ENCODE measurements at places on chromosomes 6 and 20.

GRCh38 chr6:86685230-86685797 lies 252.0 kb upstream of the HTR1E start:
- no peak for DNase-seq

GRCh38 chr6:80335121-80335531 lies 228.7 kb downstream of the BCKDHB start:
- DNase-seq, result no peak

DNA sequence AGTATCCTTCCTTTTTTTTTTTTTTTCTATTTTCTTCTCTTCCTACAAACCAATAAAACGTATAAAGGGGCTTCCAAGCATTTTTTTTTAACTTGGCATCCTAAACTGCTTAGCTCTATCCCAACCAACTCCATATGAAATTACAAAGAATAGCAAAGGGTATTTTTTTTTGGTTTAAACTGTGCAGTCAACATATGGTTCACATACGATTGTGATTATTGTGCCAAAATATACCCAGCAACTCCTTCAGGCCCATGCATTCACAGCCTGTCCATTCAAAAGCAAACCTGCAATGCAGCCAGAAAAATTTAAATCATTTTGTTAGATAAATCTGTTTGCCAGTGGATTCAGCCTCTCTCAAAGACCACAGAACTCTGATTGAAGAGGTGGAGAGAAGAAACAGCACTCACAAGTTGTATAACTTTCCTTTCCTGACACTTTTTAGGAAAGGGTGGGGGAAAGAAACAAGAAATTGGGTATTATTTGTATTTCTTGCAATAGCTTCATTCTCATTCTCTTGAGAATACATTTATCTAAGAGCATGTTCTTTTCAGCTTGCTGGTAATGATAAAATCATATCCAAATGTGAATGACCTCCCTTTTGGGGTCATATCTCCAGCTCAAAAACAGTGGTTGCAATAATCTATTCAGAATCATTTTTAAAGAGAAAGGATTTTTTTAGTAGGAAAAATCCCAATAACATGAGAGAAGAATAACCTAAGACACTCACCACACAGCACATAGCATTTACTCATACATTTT lies 701.3 kb upstream of the CHD6 start:
- no peak for DNase-seq

DNA sequence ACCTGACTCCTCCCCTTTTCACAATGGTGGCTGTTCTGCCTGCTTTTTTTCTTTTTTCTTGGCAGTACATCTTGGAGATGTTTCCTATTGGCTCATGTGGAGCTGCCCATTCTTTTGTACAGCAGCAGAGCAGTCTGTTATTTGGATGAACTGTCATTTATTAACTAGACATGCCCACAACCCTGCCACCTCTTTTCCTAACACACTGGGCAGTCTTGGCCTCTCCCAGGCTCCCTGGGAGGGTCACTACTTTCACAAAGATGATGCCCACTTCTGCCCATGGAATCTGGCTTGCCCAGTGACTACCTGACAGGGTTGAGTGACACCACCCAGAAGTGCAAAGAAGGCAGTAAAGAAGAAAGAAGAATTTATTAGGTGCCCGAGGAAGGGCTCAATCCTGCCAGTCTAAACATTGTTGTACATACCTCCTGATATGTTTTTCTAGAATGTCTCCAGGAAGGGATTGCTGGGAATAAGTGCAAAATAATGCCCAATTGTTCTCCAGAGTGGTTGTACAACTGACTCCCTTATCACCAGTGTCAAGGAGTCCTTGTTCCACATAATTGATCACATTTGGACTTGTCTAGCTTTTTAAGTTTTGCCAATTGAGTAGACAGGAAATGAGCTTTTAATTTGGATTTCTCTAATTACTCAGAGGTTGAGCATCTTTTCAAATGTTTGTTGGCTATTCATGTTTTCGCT lies 19.7 kb upstream of the SCRT2 start:
- no peak for DNase-seq

- no peak for DNase-seq
These were observed 27.3 kb downstream of the SLC2A4RG start for GRCh38 chr20:63766695-63767426.

- DNase-seq, result no peak
These were observed 1.8 kb downstream of the SNRPB start for GRCh38 chr20:2468581-2469407.

DNA sequence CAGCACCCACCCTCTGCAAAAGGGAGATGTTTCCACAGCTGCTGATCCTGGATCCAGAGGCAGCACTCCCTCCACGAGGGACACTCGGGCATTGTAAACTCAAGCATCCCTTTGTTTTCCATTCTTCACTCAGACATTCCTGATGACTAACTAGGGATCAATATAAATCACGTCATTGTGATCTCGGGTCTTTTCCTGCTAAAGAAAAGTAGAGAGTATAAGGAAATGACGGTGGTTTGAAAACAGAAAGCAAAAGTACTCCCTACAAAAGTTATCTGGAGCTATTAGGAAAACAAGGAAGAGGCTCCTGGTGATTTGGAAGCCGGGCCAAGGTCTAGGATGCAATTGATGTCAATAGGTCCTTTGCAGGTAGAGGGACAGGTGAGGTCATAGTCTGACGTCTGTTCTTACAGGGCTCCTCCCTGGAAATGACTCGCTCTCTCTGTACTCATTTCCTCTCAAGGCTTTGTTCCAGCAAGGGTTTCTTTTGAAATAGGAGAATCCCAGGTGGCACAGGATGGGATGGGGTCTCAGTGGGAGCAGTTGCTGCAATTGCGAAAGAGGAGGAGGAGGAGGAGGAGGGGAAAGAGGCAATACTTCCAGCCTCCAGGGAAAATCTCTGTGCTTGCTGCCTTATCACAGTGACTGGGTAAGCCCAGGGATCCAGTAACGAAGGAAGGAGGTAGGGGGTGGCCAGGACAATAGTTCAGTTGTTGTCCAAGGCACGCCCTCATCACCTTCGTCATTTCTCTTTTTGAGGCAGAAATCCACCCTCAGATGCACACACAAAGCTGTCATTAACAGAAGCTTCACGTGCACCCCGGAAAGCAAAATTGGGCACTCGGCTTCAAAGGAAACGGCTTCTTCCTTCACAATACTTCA lies 222.8 kb downstream of the LY86 start:
- peak; percentile 70 for DNase-seq

GRCh38 chr6:81326881-81327561 lies 425.5 kb downstream of the TENT5A start:
- DNase-seq, result no peak

DNA sequence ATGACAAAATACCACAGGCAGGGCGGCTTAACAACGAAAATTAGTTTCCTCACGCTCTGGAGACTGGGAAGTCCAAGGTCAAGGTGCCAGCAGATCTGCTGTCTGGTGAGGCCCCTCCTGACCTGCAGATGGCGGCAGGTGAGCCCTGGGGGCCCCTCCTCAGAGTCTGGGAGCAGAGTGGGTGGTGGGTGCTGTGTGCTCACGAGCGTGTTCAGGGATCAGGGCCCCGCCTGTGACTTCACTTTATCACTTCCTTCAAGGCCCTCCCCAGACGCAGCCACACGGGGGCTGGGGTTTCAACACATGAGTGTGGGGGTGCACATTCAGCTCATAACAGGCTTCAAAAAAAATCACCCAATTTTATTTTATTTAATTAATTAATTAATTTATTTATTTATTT lies 39.3 kb downstream of the SLC2A4RG start:
- DNase-seq, result no peak

DNA sequence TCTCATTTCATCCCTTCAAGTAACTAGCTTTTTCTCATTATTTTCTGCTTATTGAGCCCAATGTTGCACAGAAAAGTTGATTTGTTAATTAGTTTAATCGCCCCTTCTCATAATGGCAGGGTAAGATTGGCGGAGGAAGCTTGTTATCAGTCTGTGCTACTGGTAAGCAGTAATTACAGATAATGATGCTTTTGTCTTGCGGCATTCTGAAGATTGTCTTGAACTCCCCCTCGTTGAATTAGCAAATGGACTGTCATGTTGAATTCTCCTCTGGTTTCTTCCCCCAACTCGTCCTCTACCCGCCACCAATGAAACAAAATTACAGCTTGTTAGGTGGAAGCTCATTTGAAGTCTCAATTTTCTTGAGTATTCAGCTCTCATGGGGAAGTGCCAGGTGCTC lies 39.4 kb downstream of the PRDM13 start:
- DNase-seq, result no peak

DNA sequence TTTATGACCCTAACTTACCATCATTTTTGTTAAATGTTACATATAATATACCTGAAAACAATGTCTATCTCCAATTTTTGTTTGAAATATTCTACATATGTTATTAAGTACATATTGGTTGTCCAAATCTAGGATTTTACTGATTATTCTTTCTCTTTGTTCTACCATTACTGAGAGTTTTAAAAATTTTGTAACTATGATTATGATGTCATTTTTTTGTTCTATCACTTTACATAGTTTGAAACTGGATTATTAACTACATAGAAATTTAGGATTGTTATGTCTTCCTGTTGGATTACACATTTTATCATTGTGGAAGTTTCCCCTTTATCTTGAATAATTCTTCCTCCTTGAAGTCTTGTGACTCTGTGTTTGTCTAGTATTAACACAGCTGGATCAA lies 41.2 kb downstream of the LINC00237 start:
- DNase-seq, result no peak

GRCh38 chr6:158737710-158738615 lies 81.2 kb downstream of the EZR start:
- DNase-seq, result peak; percentile 54

DNA sequence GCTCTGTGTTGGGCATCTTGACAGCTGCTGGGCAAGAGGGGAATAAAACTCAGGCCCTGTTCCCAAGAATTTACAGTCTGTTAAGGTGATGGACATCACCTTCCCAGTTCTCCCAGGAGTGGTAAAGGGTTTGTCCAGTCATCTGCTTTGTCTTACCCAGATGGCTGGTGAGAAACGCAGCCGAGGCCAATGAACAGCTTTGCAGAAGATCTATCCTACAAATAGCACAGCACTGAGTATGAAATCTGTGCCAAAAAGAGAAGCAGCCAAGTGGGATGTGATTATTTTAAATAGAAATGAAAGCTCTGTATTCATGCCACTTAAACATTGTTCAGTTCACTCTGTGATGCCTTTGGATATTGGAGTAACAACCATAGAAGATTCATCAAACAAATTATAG lies 132.7 kb upstream of the SLC22A16 start:
- no peak for DNase-seq

- DNase-seq, result no peak
These were observed 166.9 kb upstream of the MCHR2 start for GRCh38 chr6:100160930-100161329.

GRCh38 chr6:34514593-34515472 lies 41.3 kb downstream of the SPDEF start:
- DNase-seq, result no peak

GRCh38 chr6:149854532-149854931 lies 9.6 kb downstream of the LRP11 start:
- DNase-seq, result no peak

DNA sequence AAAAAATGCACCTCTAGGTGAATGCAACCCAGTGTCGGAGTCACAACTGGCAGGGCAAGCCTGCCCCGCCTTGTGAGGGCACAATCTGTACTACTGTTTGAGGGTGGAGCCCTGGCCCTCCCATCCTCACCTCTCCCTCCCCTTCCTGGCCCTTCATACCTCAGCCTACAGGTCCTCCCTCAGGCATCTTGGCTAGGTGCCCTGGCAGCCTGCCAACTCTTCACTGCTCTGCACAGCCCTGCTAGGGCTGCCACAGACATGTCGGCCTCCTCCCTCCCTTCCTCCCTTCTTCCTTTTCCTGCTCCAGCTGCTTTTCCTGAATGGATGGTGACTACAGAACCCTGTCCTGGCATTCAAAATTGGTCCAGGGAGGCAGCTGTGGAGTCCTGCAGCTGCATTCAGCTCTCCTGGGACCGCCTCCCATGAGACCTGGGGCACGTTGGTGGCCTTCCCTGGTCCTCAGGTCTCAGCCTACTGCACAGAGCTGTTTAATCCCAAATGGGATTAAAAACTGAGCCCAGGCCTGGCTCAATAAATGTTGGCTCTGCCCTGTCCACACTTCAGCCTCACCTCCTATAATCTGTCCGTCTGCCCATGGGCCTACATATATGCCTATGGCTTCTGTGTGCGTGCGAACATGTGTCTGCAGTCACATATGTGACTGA lies 52.7 kb downstream of the CDH22 start:
- DNase-seq, result peak; percentile 53

- no peak for DNase-seq
These were observed 2.7 kb downstream of the PAX1 start for GRCh38 chr20:21707999-21708737.

DNA sequence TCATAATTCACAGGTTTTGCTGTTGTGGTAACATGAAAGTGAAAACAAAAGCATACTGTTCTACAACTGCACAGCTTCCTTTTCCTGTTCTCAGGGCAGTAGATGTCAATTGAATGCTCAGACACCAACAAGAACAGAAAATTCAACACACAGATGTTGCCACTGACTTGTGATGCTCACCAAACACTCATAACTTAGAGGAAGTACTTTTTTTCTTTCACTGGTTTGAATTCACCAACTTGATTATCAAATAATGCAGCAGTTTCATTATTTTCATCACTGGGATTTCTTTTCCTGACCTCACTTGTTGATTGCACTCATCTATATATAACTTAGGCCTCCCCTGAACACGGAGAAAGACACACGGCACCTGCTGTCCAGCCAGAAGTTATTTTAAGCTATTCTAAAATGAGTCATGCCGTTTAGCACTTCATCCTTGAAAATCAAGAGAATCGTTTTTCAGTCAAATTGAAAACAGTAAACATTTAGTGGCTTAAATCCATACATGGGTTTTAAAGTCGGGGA lies 949 bp downstream of the TXLNB start:
- no peak for DNase-seq

GRCh38 chr6:38166411-38167240 lies 347.1 kb downstream of the ZFAND3 start:
- no peak for DNase-seq

DNA sequence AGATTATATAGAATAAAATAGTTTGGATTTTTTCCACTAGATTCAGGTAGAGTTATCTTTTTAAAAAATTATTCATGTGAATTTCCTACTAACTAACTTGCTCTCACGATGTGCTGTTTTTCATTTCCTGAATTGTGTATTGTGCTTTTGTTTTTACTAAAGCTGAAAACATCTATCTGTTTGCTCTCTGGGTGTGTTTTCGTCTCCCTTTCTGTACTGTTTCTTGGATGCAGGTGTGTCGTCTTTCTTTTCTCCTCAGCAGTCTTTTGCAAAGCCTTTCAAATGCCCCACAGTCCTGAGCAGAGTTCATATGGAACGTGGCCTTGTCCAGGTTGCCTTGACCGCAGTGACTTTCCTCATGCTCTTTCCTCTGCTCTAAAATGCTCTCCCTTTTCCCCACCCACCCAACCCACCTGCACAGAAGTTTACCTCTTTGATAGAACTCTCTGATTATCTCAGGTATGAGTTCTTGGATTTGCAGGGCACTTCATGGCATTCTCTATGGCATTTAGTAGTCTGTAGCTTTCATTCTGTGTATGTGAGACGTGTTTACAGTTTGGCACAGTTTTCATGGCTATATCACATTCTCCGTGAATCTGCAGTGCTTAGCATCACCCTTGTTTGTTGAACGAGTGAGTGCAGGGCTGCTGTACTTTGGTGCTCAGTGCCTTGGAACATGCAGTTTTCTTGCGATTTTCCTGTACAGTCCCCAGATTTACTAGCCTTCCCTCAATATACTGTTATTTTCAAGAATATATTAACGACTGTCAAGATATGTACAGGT lies 77.1 kb downstream of the FARS2 start:
- no peak for DNase-seq
